Mesothelial cell of epicardium (in vitro differentiated cells): ENCODE measurements at places on chromosomes 2 and 18. TPM values are rescaled to one million over a fixed set of nuclear protein-coding genes. Genes with fewer than 3 reads are reported as not detected.

DNA sequence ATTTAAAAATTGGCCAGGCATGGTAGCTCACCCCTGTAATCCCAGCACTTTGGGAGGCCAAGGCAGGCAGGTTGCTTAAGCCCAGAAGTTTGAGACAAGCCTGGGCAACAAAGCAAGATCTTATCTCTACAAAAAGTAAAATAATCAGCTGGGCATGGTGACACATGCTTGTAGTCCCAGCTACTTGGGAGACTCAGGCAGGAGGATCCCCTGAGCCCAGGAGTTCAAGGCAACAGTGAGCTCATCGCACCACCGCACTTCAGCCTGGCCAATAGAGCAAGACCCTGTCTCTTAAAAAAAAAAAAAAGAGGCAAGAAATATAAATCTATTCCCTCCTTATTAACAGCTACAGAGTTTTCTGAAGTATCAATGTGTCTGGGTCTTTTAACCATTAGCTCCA is 51.9 kb downstream of the ESCO1 start:
- no peak for DNase-seq

- no peak for DNase-seq
Observed at GRCh38 chr2:158477202-158477601, 20.4 kb downstream of the PKP4 start.

GRCh38 chr18:2059336-2059735 is 512.0 kb downstream of the METTL4 start:
- DNase-seq: no peak

GRCh38 chr18:46877329-46877987 is 39.8 kb downstream of the PIAS2 start:
- DNase-seq: no peak

DNA sequence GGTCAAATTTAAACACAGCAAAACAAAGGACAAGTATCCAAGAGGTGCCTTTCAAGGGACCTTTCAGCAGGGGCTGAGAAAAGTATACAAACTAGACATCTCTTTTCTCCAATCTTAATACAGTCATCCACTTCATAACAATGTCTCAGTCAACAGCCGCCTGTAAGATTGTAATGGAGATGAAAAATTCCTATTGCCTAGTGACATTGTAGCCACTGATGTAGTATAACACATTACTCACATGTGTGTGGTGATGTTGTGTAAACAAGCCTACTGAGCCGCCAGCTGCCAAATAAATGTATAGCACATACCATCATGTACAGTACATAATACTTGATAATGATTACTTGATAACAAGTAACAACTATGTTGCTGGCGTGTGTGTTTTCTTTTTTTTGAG is 31.0 kb downstream of the VIT start:
- DNase-seq: no peak

GRCh38 chr18:63869851-63870250 is 17.7 kb upstream of the SERPINB2 start:
- no peak for DNase-seq

DNA sequence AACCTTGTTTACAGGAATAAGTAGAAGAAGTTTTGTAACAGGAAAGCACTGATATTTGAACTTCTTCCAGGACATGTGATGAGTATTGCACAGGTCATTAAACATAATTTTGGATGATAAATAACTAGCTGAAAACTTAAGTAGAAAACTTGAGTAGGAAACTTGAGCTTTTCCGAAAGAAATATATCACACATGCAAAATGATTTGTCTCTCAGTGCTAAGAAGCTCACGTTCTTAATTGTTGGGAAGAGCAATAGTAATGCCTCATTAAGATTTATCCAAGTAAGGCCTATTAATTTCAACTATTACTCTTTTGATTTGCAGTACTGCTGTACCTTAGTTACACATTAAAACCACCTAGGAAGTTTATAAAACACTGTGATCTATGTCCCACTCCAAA is 1921.9 kb upstream of the LRRTM1 start:
- DNase-seq: no peak

DNA sequence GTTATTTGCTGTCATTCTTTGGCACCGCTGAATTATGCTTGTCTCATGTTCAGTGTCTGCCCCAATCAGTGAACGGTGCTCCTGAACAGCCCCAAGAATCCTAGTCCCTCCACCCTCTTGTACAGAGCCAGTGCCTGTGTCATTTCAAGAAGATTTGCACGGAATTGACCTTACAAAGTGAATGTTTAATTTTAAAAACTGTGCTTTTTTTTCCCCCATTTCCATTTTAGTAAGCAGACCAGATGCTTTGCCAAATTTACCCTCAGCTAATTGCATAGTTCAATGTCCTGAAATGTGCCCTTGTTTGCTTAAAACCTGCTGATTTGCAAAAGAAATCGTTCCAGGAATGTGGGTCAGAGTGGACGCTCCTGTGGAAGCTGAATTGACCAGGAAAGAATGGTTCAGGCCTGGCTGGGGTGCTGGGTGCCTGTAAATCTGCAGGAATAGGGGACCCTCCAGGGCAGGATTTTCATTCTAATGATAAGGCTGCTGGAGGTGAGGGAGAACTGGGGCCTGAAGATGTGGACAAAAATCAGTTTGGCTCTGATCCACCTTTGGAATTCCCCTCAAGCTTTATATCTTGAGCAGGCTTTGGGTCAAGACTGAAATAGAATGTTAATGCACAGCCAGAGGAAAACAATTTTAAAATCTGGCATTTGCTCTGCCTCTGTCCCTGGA is 20.1 kb downstream of the TMEM17 start:
- DNase-seq: no peak

GRCh38 chr18:62939926-62940325 is 224.6 kb downstream of the PHLPP1 start:
- DNase-seq: no peak

DNA sequence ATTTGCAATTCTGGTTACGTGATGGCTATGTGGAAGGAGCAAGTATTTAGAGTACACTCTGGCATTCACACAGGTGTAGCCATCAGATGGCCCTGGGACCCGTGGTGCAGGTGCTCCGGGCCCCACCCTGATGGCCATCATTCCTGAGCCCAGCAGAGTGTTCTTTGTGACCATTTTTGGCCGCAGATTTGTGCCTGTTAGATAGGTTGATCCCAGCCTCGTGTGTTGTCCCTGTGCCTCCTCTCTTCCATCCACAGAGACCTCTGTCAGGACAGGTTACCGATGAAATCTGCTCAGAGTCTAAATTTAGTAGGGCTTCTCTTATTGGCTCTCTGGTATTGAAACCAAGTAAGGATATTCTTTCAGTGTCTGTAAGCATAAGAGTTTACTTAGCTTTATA is 33.9 kb downstream of the MAPRE2 start:
- DNase-seq: no peak

- DNase-seq: no peak
Observed at GRCh38 chr2:192696857-192697256, 502.1 kb upstream of the TMEFF2 start.

DNA sequence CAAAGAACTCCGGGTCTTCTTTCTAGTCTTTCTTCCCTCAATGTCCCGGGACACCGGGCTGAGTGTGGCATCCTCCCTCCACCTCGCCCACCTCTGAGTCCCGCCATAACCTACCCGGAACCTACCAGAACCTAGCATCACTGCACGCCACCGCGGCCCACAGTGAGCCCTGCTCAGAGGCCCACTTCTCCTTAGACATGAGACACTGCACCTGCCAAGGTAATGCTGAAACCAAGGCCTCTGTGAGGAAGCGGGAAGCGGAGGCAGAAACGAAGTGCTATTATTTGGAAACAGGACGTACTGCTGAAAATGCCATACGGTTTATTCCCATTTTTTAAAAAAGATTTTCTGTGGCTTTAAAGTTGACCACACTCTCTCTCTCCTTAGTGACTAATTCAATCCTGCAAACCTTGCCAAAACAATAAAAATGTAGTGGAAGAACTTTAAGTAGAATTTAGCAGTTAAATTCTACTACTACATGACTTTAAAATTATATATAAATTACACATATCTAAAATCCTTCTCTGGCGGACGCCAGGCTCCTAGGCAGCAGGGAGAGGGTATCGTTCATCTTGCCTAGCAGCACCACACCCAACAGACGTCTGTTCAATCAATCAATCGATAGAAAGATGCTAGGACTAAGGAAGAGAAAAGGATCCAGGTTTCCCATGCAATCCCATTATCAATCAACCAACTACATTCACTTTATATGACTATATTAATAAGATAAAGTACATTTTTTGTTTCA is 82.0 kb downstream of the ZNF516 start:
- no peak for DNase-seq

Gene POTEC
- not detected in 3 replicates for total RNA-seq

- no peak for DNase-seq
Observed at GRCh38 chr18:32308493-32309120, 118.8 kb downstream of the MEP1B start.

- no peak for DNase-seq
Observed at GRCh38 chr2:188320861-188321260, 29.2 kb downstream of the GULP1 start.

DNA sequence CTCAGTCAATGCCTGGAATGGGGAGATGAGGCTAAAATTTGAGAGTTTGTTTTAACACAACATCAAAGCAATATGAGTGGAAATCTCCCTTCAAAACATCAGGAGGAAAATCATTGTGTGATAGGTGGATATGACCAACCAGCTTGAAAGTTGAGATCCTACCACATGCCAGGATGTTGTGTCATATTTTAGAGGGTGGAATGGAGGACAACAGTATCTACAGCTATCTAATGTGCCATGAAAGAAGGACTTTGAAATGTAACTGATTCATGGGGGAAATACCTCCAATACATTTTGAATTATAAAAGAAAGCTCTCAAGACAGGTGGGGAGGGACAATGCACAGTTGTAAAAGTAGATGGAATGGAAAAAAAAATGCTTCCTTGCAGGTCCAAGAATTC is 87.8 kb downstream of the SP100 start:
- DNase-seq: no peak

Gene DSG4
- total RNA-seq: 0.07 to 0.09 TPM (median 0.09 TPM) in 3 replicates

DNA sequence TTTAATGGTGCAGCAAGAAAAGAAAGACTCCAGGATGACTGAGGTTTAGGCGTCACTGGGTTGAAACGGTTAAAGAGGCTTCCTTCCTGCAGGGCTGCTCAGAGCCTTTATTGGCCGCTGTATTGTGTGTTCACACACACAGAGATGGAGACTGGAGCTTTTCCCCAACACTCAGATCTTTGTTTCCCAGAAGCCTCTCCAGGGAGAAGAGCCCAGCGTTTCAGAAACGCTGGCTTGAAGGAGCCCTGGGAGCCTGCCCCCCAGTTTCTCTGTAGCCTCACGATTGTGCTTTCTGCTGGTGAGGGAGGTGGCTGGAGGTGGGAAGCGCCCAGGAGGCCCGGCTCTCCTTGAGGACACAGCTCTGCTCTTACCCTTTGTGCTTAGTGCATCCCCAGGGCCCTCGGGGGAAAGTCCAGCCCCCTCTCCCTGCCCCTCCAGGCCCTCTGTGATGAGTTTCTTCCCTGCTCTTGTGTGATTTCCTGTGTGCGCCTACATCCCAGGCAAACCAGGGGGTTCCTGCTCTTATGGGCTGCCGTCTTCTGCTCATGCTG is 37.1 kb downstream of the RRM2 start:
- no peak for DNase-seq

DNA sequence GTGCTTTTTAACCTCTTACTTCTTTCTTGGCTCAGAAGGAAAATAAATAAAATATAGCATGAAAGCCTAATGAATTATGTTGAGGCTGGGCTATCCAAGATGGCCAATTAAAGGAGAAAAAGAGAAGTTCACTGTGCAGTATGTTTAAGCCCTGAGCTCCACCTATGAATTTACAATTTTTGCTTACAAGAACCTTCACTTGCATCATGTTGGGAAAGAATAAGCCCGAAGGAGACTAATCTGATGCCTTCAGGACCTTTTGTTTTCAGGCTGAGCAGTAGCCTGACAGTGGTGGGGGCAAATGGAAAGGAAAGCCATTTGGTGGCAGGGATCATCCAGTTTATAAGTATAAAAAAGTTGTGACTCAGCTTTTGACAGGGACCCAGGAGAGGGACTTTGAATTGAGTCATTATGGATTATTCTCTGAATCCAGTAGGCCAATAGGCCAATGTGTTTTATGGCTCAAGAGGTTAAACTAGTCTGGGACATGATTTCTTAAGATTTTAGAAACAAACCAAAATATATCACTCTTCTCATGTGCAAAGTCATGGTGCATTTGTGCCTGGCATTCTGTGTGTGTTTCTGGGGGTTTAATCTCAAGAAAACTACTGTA is 56.9 kb downstream of the E2F6 start:
- DNase-seq: no peak

GRCh38 chr18:12287131-12287681 is 20.8 kb upstream of the TUBB6 start:
- peak; percentile 45 for DNase-seq

DNA sequence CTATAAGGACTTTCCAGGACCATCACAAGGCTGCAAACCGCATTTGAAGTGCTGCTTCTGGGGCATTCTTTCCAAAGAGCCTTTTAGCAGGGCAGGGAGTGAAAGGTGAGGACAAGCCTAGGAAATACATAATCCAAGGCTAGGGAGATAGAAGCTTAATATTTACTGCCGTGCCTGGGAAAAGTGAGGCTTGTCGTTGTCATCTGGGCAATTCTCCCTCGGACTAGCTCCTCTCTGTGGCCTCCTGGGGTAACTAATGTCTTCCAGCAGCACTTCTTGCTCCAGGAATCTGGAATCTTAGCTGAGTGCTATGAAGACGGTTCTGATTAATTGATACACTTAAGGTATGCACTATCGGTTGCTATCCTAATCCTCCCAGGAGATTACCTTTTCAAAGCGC is 69.3 kb upstream of the ATL2 start:
- DNase-seq: no peak

DNA sequence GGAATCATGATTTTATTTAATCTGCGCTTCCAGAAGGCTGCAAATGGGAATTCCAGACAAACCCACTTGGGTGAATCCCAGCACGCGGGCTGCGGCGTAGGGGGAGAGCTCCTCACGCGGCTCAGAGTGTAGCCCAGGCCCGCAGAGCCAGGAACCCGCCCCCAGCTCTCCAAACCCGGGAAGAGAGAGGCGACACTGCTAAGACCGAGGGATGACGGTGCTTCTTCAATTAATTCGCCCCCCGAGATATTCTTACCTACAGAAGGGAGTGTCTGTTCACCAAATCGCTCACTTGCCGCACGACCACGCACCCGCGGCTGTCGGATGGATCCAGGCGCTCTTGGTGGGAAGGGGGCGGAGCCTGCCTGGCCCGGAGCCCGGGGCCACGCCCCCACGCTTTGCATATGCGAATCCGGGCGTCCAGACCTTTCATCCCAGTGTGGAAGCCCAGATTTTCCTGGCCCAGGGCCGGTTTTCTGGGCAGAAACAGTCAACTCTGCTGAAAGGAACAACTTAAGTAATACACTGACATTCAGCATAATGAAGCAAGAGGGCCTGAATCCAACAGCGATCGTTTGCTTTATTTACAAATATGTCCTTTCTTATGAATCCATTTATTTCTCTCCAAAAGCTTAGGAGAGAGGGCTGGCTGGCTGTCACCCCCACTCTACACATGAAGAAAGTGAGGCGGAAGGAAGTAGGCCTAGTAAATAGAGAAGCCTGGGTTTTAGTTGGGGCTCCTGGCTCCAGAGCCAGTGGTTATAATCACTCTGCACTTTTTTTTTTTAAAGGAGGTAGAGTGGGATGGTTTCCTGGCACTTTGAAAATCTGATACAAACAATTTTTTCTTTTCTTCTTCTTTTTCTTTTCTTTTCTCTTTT is at the start of gene SLC19A3:
SLC19A3 (minus strand) TSS at position 342 of the 881 bp plus-strand sequence. CDS start 15,710 bp downstream, outside the sequence.
- peak; percentile 79 for DNase-seq
